Tibial nerve (tissue), 4 donors: ENCODE measurements at places on chromosomes 3 and 15.

DNA sequence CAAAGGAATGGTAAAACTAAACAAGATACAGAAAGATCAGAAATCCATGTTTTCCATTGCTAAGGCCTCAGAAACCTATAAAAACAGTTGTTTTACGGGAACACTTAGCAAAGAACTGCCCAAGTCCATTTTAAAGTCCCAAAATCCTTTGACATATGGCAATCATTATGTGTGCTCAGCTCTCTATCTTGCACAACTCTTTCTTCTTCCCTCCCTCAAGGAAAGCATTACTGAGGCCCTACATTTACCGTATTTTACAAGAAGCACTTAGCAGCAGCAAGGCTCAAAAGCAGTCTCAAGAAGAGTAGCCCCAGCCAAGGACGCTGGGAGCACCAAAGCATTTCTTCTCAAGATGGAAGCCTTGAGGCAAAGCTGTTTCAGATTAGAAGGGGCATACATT, 169.6 kb upstream of the LRTM1 start:
- no peaks in the 10 kb centered on the region for H3K36me3 ChIP-seq
- H3K27ac ChIP-seq: no peak overlapping the region
- no peaks in the 10 kb centered on the region for H3K27me3 ChIP-seq
- H3K4me1 ChIP-seq: no peaks in the 10 kb centered on the region
- no peak overlapping the region for H3K4me3 ChIP-seq
- no peak for DNase-seq

DNA sequence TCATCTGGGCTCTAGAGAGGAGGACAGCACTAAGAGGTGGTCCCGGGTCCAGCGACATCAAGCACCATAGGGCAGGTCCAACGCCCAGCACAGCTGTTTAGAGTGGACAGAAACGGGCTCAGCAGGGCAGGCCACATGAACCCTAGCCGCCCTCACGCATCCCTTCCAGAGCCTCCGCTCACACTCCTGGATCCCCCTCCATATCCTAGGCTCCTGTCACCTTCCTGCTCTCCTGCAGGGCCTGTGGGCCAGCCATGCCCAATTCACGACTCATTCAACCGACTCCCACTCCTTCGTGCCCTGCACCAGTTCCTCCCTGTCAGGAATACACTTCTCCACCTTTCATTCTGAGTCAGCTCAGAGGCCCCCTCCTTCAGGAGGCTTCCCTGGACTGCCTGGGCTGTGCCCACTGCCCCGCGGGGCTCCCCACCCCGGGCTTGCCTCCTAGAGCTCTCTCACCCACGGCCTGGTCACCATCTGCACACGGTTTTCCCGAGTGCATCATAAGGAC, 90.2 kb downstream of the LINGO1 start:
- no peak overlapping the region for H3K4me3 ChIP-seq
- H3K27ac ChIP-seq: peak overlapping the region; percentile 85
- no peaks in the 10 kb centered on the region for H3K36me3 ChIP-seq

DNA sequence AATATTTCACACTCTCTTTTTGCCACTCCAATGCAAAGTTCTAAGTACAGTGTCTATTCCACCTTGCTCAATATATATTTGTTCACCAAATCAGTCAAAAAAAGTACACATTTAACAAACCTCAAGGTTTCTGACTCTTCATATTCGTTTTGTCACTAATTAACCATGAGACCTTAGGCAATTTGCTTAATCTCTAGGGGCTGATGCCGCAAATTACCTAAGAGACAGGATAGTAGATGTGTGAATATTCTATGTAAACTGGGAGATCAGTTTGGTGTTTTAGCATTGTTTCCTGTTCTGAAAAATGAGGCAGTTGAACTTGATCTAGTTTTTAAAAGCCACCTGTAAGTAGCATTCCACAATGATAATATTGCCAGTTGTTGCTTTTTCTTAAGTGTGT, 182.5 kb upstream of the KCNH8 start:
- H3K4me3 ChIP-seq: no peak overlapping the region
- no peaks in the 10 kb centered on the region for H3K27me3 ChIP-seq
- no peaks in the 10 kb centered on the region for H3K4me1 ChIP-seq
- H3K27ac ChIP-seq: no peak overlapping the region
- no peak for DNase-seq

DNA sequence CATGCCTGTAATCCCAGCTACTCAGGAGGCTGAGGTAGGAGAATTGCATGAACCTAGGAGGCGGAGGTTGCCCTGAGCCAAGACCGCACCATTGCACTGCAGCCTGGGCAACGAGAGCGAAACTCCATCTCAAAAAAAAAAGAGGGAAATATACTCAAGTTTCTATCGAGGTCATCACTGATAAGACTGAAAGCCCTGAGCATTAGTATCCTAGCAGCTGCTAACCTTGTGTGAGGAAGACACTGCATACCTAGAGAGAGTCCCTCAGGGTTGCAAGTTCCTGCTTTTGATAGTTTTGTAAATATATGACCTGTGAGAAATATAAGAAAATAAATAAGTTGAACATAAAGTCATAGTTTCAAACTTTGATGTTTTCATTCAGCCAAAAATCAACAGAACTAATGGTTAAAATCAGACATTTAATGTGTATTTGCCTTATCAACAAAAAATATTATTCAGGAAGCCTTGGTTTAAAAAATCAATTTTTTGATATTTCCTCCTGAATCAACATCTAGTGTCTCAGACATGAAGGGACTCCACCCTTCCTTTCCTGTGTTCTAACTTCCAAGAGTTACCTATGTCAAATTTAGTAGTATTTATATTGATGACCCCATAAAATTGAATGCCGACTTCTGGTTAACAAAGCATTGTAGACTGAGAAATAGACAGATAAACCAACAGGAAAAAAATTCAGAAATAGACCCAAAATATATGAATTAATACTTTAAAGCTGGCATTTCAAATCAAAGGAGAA, 19.8 kb upstream of the USP3 start:
- H3K4me3 ChIP-seq: no peak overlapping the region
- no peak for DNase-seq
- H3K36me3 ChIP-seq: no peaks in the 10 kb centered on the region
- peaks cover 18% of the 10 kb centered on the region for H3K4me1 ChIP-seq
- H3K27me3 ChIP-seq: no peaks in the 10 kb centered on the region
- H3K27ac ChIP-seq: no peak overlapping the region

GRCh38 chr15:88177451-88177850, 79.1 kb downstream of the NTRK3 start:
- no peak overlapping the region for H3K4me3 ChIP-seq
- no peak overlapping the region for H3K27ac ChIP-seq
- DNase-seq: no peak
- H3K27me3 ChIP-seq: no peaks in the 10 kb centered on the region

DNA sequence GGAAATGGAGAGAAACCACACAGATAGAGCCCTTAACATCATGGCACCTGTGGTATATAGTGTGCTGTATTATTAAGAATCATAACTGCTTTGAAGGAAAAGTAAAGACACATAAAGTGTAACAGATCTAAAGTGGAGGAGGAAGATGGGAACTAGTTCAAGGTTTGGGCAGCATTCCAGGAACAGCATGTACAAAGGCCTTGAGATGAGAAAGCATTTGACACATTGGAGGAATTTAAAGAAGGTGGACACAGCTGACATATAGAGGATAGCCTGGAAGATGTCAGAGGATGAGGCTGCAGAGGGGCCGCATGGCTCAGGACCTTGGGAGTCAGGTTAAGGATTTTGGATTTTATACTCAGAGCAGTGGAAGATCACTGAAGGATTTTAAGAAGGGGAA, 39.0 kb downstream of the LRTM1 start:
- no peak overlapping the region for H3K27ac ChIP-seq
- H3K36me3 ChIP-seq: no peaks in the 10 kb centered on the region
- H3K27me3 ChIP-seq: no peaks in the 10 kb centered on the region
- DNase-seq: peak; percentile 22
- H3K4me3 ChIP-seq: no peak overlapping the region

GRCh38 chr3:138227650-138228049, 40.5 kb downstream of the ARMC8 start:
- H3K36me3 ChIP-seq: peaks cover 92% of the 10 kb centered on the region
- DNase-seq: no peak
- H3K4me1 ChIP-seq: no peaks in the 10 kb centered on the region
- no peaks in the 10 kb centered on the region for H3K27me3 ChIP-seq
- no peak overlapping the region for H3K27ac ChIP-seq

- peak overlapping the region; percentile 86 for H3K27ac ChIP-seq
- no peak overlapping the region for H3K4me3 ChIP-seq
- peaks cover 3% of the 10 kb centered on the region for H3K36me3 ChIP-seq
- DNase-seq: no peak
- H3K4me1 ChIP-seq: peaks cover 25% of the 10 kb centered on the region
Observed at GRCh38 chr3:16369276-16369675, 104.3 kb downstream of the OXNAD1 start.
